ENCODE measurements at places on chromosomes 3 and 15.

DNA sequence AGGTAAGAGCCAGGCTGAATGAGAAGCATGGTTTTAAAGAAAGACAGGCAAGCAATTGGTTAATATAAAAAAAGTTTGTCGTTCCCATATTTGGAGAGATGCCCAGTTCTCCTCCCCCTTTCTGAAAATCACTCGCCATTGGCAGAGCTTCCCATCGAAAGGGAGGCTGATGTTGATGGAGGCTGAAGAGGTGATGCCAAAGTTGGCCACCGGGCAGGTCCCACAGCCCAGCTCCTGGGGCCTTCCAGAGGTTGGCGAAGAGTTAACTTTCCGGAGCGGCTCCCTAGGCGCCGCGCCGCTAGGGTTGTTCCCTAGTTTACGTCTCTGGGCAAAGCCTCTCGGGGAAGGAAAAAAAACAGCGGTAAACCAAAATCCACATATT, 793 bp downstream of the PCOLCE2 start:
- DNase-seq = peak; percentile 71

GRCh38 chr15:63156755-63157117, 541 bp downstream of the RPS27L start:
- DNase-seq = no peak

DNA sequence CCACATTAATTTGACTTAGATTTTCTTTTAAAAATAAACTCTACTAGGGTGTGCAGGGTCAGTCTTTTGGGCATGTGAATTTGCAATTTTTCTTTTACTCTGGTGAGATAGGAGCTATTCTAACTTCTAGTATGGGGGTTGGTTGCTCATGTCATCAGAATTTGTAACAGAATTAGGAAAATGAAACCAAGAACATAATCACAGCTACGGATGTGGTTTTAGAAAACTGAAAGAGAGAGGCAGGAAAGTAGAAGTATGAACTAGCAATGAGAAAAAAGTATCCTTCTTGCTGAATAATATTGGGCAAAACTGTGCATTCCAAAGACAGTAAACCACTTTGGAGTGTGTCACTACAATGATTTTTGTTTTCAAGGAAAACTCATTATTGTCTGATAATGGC, 43.3 kb downstream of the ADPGK start:
- DNase-seq = no peak

- peak; percentile 31 for DNase-seq
Measured at GRCh38 chr15:83365370-83365938, 81.0 kb upstream of the BNC1 start.

DNA sequence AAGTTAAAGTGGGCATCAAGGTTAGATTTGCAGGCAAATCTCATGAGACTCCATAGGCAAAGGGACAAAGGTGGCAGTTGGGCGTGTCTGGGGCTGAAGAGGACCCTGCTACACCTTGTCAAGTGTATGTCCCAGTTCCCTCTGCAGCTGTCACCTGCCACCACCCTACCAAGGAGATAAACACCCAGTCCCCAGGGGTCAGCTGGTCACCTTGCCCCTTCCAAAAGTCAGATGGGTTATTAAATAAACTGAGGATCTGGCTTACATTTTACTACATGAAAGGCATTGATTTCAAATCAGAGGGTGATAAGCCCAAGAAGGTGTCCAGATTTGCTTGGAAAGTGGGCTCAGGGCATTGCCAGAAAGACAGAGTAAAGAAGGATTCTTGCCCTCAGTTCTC, 248.1 kb upstream of the TRIM42 start:
- no peak for DNase-seq

DNA sequence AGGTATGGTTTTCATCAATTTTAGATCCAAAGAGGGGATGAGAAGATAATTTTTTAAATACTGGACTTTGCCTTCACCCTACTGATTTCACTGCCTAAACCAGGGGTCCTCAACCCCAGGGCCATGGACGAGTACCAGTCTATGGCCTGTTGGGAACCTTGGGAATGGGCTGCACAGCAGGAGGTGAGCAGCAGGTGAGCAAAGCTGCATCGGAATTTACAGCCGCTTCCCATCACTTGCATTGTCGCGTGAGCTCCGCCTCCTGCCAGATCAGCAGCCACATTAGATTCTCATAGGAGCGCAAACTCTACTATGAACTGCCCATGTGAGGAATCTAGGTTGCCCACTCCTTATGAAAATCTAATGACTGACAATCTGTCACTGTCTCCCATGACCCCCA, 76.3 kb upstream of the TTBK2 start:
- no peak for DNase-seq

Measured in NCI-H524 treated with DMSO at 0.1 percent for 48 hours (cell line).